Renal cortex interstitium (tissue), 15 donors: ENCODE measurements at places on chromosomes 4 and X. TPM values are rescaled to one million over a fixed set of nuclear protein-coding genes. Genes with fewer than 3 reads are reported as not detected.

Gene GSX2
- not detected for polyA plus RNA-seq

Gene SPANXN3
- not detected for polyA plus RNA-seq

DNA sequence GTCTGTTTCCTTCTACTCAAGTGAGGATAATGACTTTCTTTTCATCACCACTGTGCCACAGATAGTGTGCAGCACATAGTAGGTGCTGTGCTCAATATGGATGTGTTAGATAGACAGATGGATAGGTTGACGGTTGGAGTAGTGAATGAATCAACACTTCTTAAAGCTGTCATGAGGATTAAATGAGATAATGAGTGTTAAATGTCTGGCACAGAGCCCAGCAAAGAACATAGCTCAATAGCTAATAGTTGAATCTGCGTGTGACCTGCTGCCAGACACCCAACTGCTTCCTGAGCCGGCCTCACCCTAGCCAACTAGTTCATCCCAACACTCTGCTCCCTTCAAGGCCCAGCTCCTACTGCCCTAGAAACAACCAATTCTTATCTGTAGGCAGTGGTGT lies 67.7 kb upstream of the PJA1 start:
- no peak for DNase-seq

GRCh38 chr4:88796545-88796944 lies 98.9 kb upstream of the NAP1L5 start:
- DNase-seq = no peak

- no peak for DNase-seq
Observed at GRCh38 chr4:112509243-112510141, 6.5 kb downstream of the NEUROG2 start.

DNA sequence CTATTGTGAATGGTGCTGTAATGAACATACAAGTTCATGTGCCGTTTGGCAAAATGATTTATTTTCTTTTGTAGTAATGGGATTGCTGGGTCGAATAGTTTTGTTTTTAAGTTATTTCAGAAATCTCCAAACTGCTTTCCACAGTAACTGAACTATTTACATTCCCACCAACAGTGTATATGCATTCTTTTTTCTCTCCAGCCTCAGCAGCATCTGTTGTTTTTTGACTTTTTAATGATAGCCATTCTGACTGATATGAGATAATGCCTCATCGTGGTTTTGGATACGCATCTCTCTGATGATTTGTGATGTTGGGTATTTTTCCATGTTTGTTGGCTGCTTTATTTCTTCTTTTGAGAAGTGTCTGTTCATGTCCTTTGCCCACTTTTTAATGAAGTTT lies 246.3 kb upstream of the ADGRL3 start:
- DNase-seq = no peak
